IMR-90 (cell line): ENCODE measurements at places on chromosomes 13 and 19.

GRCh38 chr13:79812070-79812850, 331.3 kb downstream of the NDFIP2 start:
- no peak for DNase-seq

- no peak for DNase-seq
Observed at GRCh38 chr13:112259511-112259910, 116.6 kb upstream of the SPACA7 start.

DNA sequence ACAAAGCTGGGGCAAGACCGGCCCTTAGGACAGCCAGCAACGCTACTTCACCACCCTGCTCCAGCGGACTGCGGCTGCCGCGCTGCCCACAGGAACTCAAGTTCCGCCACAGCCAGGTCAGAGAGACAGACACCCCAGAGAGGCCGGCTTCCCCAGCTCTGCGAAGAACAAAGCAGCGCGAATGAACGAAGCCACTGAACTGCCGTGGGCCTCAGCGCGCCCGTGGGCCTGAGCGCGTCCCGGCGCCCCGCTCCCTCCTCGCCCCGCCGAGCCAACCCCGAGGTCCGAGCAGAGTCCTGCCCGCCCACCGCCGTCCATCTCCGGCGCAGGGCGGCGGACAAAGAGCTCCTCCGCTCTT, 158.4 kb downstream of the RNF17 start:
- DNase-seq = peak; percentile 32

DNA sequence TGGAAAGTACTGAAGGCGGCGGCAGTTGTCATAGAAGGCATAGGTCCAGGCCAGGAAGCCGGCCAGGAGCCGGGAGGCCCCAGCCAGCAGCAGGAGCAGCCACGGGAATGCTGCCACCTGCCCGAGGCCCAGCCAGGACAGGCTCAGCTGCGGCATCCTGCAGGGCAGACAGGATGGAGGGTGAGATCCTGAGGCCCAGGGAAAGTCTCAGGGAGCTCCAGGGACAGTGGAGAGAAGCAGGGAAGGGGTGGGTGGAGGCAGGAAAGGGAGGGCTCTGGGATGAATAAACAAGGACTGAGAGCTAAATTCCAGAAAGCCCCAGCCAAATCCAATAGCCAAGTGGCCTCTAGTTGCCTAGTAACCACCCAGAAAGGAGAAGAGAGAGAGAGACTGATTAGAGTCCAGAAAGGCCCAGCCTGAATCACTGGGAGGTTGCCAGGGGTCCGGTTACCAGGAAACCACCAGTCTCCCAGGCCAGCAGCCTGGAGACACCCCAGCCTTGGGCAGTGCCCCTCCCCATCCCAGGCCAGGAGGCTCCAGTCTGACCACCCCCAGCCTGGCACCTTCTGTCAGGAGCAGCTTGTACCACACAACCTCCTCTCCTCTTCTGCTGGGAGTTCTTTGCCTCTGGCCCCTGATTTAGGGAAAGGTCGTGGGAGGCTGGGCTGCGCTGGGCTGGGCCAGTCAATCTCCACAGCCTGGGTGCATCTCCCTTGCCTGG, 7.5 kb upstream of the OR10H5 start:
- no peak for DNase-seq

DNA sequence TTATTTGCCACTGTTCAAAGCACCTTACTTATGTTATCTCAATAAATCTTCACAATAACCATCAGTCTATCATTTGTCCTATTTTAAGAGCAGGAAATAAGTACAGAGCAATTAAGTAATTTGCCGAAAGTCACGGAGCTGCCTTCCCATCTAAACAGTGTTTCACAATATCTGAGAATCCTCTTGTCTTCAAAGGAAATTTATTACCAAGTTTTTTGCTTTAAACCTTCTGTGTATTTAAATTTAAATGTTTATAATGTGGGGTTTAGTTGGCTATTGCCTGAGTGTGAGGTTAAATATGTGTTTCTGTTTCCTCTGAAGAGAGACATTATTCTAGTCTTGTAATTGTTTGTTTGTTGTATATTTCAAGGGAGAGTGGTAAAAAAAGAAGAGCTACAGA, 633.1 kb downstream of the EFNB2 start:
- DNase-seq = no peak

- DNase-seq = peak; percentile 99
Observed at GRCh38 chr19:19591133-19591825, 27.2 kb downstream of the PBX4 start.

DNA sequence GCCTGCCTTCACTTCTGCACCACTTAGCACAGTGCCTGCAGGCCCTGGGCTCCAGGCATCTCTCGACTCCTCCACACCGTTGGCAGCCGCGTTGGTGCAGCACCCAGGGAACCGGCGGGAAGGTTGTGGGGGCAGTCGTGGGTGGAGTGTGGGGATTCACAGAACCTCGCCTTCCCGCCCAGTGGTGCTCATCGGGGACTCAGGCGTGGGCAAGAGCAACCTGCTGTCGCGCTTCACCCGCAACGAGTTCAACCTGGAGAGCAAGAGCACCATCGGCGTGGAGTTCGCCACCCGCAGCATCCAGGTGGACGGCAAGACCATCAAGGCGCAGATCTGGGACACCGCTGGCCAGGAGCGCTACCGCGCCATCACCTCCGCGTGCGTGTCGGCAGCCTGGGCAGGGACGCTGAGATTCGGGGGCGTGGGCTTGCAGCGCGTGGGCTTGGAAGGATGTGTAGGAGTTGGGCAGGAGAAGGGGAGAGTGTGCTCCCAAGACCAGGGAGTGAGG, 9.6 kb downstream of the RAB11B start:
- no peak for DNase-seq

DNA sequence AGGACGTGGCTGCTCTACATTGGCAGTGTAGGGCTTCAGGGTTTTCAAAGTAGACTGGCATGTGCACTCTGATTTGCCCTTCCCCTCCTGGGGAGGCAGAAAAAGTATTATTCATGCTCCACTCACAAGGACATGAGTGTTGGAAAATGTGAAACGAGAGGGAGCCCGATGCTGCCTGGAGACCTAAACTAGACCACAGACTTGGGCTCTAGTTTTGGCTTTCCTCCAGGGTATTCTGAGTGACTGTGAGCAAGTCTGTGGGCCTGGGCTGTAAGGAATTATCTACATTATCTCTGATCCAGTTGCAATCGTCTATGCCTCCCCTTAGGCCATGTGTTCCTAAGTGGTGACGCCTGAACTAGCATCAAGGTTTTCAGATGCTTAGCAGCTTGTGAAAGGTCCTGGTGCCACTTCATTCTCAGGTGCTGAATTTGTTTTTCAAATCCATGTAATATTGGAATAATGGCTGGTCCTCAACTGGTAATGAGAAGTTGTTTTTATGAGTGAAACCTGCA, 55.0 kb downstream of the MRPL57 start:
- no peak for DNase-seq

- DNase-seq = no peak
Observed at GRCh38 chr13:113186061-113186900, 22.2 kb downstream of the PCID2 start.

DNA sequence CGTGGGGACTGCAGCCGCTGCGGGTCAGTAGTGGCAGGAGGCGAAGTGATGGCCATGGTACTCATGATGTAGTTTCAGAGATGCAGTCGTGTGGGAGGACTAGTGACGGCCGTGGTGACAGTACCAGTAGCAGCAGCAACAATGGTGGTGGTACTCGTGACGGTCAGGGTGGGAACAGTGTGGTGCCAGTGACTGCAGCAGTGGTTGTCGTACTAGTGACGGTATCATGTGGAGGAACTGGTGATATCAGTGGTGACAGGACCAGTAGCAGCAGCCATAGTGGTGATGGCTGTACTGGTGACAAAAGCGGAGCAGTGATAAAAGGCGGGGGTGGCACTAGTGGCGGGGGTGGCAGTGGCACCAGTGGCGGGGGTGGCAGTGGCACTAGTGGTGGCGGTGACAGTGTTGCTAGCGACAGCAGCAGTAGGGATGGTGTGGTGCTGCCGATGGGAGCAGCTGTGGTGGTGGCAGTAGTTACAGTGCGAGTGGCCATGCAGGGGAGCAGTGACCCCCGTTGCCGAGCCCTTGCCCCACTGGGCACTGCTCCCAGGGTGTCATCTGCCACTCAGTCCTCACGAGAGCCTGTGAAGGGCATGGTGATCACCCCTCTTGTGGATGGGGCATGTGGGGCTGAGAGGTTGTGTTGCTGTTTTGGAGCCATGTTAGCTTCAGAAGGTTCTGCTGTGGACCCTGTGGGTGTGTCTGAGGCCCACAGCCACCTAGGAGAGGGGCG, 22.7 kb downstream of the ADPRHL1 start:
- DNase-seq = no peak

GRCh38 chr13:110546926-110547325, 14.6 kb downstream of the RAB20 start:
- DNase-seq = peak; percentile 89

DNA sequence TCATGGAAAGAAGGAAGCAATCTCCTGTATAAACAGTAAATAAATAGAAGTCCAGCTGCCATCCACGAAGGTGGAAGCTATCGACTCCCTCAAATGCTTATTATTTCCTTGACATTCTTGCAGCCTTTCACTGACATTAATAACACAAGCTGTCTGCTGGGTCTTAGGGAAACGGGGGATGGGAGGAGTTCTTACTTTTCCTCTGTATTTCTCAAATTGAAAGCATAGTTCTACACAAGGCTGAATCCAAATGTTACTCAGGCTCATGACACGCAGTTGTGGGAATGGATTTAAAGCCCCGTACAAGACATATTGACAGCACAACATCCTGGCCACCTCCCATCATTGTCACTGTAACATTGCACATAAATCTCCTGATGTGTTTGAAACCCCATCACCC, 4.0 kb downstream of the SERPINE3 start:
- no peak for DNase-seq

DNA sequence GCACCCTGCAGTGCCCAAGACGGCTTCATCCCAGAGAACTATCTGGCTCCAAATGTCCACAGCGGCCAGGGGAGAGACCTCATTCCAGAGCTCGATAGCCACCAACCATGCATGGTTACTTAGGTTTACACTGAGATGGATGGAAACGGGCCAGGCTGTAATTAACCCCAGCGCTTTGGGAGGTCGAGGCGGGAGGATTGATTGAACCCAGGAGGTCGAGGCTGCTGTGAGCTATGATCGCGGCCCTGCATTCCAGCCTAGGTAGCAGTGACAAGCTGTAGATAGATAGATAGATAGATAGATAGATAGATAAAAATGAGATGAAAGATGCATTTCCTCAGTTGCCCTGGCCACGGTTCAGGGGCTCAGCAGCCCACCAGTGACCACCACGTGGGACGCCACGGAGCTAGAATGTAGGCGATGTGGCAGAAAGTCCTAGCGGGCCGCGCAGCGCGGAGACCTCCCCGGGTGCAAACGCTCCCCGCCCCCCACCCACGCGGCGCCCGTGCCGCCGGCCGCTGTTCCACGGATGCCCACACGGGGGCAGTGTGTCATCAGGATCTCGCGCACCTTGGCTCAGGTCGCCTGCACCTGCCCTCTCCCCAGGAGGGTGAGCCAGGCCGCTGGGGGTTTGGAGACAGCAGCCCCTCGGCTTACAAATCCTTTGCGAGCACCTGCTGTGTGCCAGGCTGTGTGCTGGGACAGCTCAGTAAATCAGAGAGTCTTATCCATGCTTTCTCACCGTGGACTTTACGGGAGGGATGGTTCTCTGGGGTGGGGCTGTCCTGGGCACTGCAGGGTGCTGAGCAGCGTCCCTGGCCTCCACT, 13.5 kb upstream of the TLE5 start:
- no peak for DNase-seq

DNA sequence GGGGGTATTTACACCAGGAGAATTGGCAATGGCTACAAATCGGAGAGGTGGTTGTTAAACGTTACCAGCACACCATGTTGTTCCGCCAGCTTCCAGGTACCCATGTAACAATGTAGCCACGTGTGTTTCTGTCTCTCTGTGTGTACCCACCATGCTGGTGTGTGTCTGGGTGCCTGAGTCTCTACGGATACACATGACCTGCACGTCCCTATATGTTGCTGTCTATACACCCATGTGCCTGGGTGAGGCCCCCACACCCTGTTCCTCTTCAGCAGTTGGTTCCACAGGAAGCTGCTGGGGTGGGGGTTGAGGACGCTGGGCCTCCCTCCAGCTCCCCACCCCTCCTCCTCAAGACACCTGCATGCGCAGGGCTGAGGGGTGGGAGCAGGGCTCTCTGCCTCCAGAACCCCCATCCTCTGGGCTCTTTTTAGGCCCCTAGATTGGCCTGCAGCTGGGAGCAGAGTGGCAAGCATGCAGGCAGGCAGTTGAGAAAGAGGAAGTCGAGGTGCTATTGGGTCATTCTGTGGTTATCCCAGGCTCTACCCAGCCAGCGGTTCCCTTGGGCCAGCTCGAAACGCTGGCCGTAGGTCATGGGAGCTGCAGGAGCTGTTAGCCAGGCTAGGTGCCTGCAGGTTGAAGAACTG, at the start of gene ARHGEF18:
ARHGEF18 (plus strand) TSS at position 351 of the 644 bp plus-strand sequence. CDS start 13,954 bp downstream, outside the sequence.
- DNase-seq = no peak

- DNase-seq = peak; percentile 87
Observed at GRCh38 chr19:18385675-18386542, at the start of gene GDF15. TSS of gene GDF15 (plus strand) at chr19:18386158. CDS start at chr19:18386190, 32 bp downstream.

DNA sequence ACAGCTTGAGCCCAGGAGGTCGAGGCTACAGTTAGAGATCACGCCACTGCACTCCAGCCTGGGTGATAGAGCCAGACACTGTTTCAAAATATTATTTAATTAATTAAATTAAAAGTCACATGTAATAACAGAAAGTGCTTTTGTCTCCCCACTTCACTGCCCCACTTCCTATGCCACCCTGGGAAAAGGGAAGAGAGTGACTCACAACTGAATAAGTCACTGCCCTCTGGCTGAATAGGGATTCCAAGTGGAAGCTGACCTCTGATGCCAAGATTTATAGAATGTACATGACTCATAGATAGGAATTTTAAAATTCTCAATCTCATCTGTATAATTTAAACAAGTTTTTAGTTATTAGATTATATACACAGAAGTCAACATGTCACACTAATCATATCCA, 22.2 kb upstream of the ERVV-1 start:
- DNase-seq = peak; percentile 37

DNA sequence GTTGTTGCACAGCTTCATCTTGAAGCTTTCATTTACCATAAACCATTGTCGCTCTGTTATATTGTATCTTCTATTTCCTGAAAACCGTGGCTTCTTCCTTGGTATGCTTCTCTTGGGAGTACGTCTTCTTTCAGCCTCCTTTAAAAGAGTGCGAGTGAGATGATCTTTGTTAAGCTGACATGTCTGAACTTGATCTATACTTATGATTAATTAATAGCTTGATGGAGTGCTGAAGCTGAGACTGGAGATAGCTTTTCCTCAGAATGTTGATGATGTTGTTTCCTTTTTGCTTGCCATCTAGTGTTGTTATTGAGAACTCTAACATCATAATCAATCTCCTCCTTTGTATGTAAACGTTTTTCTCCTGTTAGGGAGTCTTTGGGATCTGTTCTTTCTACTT, 529.3 kb upstream of the SPRY2 start:
- DNase-seq = no peak

- DNase-seq = no peak
Observed at GRCh38 chr19:3064011-3064330, 1.7 kb upstream of the TLE5 start.
